Adrenal gland (tissue), 19 donors: ENCODE measurements at places on chromosomes 1 and 21. TPM values are rescaled to one million over a fixed set of nuclear protein-coding genes. Genes with fewer than 3 reads are reported as not detected.

DNA sequence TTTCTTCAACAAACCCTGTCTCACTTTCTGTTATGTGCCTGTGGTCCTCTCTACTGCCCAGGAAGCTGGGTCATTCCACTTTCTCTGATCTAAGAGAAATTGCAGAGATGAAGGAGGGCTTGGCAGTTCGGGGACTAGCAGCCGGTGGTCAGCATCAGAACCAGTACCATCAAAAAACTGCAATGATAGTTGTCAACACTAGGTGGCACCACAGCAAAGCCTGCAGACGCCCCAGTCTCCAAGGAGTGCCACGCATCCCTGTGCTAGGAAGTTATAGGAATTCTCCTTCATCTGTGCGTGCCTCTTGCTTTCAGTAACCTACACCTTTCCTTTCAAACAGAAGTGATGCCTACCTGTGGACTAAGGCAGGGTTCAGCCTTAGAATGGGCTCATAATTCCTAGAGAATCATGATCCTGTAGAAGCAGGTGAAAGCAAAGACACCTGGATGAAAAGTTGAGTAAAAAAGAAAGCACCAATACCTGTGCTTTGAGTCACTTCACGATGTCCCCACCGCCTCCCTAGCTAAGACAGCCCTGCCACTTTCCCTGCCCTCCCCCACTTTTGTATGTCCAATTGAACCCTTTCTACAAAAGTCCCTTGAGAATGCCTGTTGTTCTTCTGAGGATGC lies 129.2 kb downstream of the ADAMTS1 start:
- DNase-seq, result peak; percentile 53

GRCh38 chr21:35727830-35728229 lies 332.5 kb downstream of the SETD4 start:
- no peak for DNase-seq

DNA sequence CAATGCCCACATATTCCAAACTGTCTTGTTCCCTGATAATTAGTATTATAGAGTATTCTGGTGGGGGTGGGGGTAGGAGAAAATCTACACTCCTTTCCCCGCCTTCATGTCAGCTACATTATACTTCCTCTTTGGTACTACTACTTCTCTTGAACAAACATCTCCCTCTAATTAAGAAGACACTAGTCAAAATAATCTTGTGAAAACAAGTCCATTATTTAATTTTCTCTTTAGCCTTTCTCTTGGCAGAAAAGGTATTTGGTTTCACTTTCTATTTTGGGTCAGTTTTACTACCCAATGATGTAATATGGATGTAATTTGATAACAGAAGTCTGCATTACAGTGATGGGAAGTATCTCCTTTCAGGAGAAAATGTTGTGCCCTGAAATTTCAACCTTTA lies 22.5 kb downstream of the NTMT2 start:
- no peak for DNase-seq

LYPD8 gene
- not detected for polyA plus RNA-seq
